ENCODE measurements at places on chromosomes 16 and 17.

- DNase-seq: no peak
Measured at GRCh38 chr17:4583206-4583605, 1.1 kb upstream of the SMTNL2 start.

DNA sequence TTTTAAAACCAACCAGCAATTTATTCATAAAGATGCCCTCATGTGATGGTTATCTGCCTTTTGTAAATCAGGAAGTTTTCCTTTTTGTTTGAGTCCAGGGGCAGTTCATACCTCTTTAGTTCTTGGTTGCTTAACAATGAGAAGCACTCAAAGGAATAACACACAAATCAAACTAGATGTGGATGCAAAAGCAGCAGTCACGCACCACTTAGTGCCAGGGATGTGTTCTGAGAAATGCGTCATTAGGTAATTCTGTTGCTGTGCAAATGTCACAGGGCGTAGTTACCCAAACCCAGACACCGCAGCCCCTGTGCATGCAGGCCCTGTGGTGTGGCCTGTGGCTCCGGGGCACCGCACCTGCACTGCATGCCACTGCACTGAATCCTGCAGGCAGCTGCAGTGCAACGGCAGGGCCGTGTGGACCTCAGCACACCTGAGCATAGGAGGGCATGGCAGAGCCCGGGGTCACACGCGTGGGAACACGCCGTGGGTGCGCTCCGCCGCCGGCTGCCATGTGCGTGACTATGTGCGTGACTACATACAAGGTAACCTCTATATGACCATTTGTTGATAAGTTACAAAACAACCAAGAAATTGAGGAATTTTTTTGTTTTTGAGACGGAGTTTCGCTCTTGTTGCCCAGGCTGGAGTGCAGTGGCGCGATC lies 39.6 kb downstream of the PKD1 start:
- DNase-seq: no peak

- DNase-seq: peak; percentile 10
Measured at GRCh38 chr17:51000835-51001638, 119.6 kb downstream of the SPAG9 start.

DNA sequence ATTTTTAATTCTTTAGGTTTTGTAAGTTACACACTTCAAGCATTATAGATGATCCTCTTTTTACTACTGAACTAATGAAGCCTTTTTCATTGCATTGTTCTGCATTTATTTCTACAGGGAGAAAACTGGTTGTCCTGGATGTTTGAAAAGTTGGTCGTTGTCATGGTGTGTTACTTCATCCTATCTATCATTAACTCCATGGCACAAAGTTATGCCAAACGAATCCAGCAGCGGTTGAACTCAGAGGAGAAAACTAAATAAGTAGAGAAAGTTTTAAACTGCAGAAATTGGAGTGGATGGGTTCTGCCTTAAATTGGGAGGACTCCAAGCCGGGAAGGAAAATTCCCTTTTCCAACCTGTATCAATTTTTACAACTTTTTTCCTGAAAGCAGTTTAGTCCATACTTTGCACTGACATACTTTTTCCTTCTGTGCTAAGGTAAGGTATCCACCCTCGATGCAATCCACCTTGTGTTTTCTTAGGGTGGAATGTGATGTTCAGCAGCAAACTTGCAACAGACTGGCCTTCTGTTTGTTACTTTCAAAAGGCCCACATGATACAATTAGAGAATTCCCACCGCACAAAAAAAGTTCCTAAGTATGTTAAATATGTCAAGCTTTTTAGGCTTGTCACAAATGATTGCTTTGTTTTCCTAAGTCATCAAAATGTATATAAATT lies 53.0 kb downstream of the TUBD1 start:
- no peak for DNase-seq

DNA sequence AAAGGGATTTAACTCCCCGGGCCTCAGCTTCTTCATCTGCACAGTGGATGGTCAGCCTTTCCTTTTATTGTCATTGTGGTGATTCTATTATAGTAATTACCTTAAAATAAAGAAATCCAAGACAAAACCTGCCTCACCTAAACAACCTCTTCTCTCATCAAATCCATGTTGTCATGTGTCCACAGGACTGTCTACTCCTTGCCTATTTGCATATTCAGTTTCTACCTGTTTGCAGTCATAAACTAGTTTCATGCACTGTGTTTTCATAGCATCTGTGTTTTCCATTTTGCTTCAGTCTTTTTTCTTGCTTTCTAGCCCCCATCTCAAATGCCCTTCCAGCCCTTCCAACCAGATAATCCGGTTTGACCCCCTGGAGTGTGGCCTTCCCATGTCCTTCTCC lies 44.3 kb upstream of the CPNE2 start:
- no peak for DNase-seq

DNA sequence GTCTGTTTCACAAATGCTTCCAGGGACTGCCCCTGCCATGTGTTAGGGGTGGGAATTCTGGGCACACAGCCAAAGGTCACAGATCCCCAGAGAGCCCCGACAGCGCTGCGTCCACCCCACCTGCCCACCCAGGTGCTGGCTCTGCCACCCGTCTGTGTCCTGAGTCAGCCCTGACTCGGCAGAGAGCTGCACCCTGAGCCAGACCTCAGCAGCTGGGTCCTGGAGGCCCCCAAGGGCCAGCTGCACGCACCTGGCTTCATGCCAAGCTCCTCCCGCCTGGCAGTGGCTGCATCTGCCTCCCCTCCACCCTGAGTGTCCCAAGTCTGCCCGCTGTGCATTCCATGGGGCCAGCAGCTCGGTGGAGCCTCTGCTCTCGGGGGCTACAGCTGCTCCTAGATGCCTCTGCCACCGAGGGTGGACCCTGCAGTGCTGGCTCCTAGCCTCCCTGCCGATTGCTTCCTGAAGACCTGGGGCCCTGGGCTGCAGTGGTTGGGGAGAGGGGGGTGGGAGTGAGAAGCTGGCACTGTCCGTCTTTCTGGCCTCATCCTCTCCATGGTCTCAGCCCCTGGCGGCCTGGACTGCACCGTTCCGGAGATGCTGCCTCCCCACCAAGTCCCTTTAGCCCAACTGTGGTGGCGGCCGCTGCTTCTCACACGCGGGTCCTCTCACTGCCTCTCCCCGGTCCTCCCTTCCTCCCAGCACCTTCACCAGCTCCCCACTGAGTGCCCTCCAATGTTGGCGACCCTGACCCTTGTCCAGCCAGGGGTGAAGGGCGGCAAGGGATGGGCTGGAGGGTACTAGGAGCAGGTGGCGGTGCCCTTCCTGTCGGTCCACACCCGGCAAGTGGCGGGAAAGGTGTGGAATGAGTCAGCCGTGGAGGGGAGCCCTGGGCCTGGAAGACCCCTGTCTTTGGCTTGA lies 3.0 kb downstream of the SECTM1 start:
- no peak for DNase-seq

DNA sequence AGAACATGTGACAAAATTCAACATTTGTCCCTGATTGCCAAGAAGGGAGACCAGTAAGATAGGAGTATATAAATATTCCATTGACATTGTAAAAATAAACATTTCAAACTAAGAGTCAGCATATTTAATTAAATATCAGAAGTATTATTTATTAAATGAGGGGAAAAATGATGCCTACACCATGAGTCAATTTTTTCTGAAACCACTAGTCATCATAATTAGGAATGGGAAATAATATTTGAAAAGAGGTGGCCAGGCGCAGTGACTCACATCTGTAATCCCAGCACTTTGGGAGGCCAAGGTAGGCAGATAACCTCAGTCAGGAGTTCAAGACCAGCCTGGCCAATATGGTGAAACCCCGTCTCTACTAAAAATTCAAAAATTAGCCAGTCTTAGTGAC lies 2.1 kb downstream of the CMTM1 start:
- DNase-seq: no peak

- peak; percentile 28 for DNase-seq
Measured at GRCh38 chr17:71830866-71831265, 290.0 kb upstream of the SOX9 start.

DNA sequence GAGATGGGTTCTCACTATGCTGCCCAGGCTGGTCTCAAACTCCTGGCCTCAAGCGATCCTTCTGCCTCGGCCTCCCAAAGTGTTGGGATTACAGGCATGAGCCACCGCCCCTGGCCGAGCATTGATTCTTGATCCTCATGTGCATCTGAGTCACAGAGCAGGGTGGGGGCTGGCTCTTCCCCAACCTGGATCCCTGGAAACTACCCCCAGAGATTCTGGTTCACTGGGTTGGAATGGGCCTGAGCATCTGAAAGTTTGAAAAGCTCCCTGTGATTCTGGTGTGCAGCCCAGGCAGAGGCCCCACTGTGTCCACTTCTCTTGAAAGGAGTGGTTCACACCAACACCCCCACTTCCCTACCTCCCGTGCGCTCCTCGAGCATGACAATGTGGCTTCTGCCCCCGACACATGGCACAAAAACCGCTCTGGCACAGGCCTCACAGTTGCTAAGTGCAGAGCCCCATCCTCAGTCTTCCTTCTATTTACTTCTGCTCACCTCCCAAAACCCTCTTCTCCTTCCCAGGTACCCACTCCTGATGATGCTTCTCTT lies 4.6 kb downstream of the QPRT start:
- no peak for DNase-seq

- no peak for DNase-seq
Measured at GRCh38 chr17:7077911-7078546, 2.0 kb downstream of the CLEC10A start.

GRCh38 chr16:1959269-1960039 lies at the start of gene NDUFB10:
TSS of gene NDUFB10 (plus strand) at chr16:1959538. CDS start at chr16:1959625, 87 bp downstream.
- peak; percentile 96 for DNase-seq

GRCh38 chr17:43316522-43317142 lies 82.2 kb upstream of the ARL4D start:
- DNase-seq: no peak

DNA sequence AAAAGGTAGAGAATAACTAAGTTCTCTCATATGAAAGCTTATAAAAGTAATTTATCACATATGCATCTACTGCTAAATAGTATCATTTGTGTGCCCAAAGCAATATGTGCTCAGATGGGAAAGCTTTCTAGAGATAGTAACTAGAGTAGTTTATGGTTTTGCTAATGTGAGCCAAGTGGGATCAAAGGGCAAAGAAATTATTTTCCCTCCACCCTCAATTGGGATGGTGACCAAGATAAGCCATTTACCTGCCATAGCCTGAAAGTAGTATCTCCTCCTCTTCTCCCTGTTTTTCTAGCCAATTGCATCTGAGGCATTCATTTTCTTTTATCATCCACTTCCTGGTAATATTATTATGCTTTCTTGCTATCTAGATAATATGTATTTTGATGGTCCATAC lies 41.9 kb upstream of the KCNJ16 start:
- DNase-seq: no peak

- no peak for DNase-seq
Measured at GRCh38 chr16:61179561-61179960, 856.7 kb downstream of the CDH8 start.

DNA sequence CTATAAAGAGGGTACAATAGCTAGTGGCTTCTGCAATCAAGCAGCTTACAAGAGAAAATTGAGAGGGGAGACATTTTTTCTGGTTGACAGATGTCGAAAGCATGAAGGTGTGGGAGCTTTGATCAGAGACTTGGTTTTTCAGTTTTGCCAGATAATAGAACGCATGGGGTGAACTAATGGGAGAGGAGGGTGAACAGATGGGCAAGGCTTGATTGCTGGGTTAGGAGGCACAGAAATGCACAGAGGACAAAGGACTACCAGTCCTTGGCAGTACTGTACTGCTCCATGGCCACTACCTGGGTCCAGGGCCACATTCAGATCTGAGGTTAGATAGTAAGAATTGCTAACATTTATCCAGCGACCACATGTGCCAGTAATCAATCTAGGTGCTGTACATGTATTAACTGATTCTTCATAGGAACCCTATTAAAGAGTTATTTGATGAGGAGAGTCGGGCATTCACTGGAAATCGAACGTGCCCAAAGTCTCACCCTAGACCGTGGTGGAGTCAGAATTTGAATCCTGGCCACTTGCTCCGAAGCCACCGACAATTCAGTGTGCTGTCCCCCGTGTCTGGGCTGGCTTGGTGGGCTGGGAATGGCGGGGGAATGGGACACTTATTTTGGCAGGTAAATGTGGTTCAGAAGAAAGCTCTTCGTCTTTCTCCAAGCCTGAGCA lies 873 bp upstream of the KSR1 start:
- DNase-seq: no peak

DNA sequence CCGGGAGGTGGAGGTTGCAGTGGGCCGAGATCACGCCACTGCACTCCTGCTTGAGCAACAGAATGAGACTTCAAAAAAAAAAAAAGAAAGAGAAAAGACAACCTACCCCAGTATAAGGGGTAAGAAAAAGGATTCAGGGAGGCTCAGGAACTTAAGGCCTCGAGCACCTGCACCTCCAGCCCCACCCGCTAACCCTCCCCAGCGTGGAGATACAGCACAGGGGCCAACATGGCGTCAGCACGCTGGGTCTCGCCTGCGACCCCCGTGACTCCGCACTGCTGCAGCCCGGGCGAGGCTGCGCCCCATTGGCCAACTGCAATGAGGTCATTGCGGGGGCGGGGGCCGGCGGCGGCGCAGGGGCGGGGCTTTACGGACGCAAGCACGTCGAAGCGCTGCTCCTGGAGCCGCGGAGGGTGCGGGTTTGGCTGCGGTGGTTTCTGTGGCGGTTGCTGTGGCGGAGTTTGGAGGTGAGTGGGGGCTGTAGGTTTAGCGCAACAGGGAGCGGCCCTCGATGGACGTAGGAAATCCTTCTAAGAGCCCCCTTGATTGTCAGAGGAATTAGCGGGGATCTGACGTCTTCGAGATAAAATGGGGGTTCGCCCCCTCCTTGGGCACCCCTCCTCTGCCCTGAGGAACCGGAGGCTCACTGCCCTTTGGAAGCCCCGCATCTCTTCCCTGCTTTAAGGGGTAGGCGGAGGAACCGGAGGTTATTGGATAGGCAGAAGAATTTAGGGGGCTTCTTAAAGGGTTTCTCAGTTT lies at the start of gene ATP6V0A1:
TSS of gene ATP6V0A1 (plus strand) at position 382 of the 759 bp plus-strand sequence. CDS start 2,017 bp downstream, outside the sequence.
- DNase-seq: peak; percentile 96

DNA sequence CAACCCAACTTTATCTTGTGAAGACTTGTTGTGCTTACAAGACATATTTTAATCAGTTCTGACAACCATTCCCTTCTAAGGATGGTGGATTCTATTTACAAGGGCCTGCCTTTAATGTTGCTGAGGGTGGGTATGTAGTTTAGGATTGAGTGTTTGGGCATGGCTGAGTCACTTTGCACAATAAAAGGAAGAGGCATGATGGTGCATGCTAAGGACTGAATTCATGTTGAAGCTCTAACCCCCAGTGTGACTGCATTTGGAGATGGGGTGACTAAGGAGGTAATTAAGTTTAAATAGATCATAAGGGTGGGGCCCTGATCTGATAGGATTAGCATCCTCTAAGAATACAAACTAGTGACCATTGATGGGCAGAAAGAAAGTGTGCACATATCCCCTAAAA lies 196.1 kb upstream of the HS3ST3A1 start:
- no peak for DNase-seq
